ENCODE measurements at places on chromosomes 16 and 17.

DNA sequence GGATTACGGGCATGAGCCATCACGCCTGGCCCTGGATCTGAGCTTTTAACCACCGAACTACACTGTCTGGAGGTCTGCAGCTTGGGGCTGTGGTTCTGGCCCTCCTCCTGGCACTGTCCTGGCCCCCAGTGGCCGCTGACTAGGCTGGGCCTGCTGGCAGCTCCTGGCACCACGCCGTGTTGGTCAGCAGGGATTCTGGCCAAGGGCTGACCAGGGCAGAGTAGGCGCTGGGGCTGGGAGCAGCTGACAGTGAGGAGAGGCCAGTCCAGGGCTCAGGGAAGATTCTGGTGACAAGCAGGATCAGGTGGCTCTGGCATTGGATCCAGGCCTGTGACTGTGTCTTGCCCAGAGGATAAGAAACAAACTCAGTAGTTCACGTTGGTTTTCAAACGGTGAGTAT, 14.6 kb downstream of the EEF2K start:
- DNase-seq = no peak

- DNase-seq = no peak
Measured at GRCh38 chr17:81641825-81642489, 5.0 kb downstream of the TSPAN10 start.

- no peak for DNase-seq
Measured at GRCh38 chr17:68860941-68861340, 94.3 kb downstream of the ABCA8 start.

- no peak for DNase-seq
Measured at GRCh38 chr16:87524407-87524806, 31.6 kb upstream of the ZCCHC14 start.

DNA sequence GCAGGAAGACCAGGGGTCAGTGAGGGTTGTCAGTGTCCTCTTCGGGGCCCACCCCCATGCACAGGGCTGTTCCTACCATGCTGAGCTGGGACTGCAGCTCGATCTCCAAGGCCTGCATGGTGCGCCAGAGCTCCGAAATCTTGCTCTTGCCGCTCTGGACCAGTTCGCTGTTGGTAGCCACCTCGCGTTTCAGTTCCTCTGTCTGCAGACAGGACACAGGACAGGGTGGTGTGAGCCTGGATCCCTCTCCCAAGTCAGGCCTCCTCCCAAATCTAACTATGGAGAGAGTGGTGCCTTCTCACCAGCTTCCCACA, 90.9 kb downstream of the GOSR1 start:
- no peak for DNase-seq

GRCh38 chr16:58491-59439, 5.1 kb downstream of the SNRNP25 start:
- no peak for DNase-seq
